ENCODE measurements at places on chromosomes 7 and 10. TPM values are rescaled to one million over a fixed set of nuclear protein-coding genes. Genes with fewer than 3 reads are reported as not detected.
A peak's percentile ranks its signal among the peaks of the same experiment; 100 is the strongest.

Gene SGCE
- total RNA-seq = 23.1 TPM

Gene ABCF2
- 49.4 TPM for total RNA-seq

DNA sequence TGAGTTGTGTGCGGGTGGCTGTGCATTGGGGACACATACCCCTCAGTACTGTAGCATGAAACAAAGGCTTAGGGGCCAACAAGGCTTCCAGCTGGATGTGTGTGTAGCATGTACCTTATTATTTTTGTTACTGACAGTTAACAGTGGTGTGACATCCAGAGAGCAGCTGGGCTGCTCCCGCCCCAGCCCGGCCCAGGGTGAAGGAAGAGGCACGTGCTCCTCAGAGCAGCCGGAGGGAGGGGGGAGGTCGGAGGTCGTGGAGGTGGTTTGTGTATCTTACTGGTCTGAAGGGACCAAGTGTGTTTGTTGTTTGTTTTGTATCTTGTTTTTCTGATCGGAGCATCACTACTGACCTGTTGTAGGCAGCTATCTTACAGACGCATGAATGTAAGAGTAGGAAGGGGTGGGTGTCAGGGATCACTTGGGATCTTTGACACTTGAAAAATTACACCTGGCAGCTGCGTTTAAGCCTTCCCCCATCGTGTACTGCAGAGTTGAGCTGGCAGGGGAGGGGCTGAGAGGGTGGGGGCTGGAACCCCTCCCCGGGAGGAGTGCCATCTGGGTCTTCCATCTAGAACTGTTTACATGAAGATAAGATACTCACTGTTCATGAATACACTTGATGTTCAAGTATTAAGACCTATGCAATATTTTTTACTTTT is 1.8 kb downstream of the DDIT4 start:
- H3K27ac ChIP-seq = peak overlapping the region; percentile 83
- H3K4me3 ChIP-seq = peak overlapping the region; percentile 88
- no peak for DNase-seq

DNA sequence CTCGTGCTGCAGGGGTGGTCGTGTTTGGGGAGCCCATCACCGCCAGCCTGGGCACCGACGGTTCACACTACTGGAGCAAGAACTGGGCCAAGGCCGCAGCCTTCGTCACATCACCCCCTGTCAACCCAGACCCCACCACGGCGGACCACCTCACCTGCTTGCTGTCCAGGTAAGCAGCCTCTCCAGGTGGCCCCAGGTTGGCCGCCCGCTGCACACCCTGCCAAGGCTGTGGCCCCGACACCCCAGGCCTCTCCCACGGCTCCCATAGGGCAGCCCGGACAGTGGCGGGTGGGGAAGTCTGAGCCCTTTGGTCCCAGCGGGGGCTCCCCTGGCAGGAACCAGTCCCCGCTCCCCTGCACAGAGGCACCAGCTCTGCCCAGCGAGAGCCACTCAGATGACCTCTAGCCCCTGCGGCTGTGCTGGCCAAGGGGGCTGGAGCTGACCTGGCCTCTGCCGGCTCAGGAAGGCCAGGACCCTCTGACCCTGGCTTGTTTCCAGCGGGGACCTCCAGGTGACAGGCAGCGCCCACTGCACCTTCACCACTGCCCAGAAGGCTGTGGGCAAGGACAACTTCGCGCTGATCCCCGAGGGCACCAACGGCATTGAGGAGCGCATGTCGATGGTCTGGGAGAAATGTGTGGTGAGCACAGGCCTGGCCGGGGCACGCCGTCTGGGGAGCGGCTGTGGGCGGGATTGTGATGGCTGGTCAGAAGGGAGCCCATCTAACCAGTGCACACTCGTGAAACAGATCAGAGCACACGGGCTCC is 13.8 kb downstream of the DPYSL4 start:
- H3K36me3 ChIP-seq = no peaks in the 10 kb centered on the region
- no peak overlapping the region for H3K4me3 ChIP-seq
- no peaks in the 10 kb centered on the region for H3K27me3 ChIP-seq
- no peak for DNase-seq
- no peak overlapping the region for H3K27ac ChIP-seq

DNA sequence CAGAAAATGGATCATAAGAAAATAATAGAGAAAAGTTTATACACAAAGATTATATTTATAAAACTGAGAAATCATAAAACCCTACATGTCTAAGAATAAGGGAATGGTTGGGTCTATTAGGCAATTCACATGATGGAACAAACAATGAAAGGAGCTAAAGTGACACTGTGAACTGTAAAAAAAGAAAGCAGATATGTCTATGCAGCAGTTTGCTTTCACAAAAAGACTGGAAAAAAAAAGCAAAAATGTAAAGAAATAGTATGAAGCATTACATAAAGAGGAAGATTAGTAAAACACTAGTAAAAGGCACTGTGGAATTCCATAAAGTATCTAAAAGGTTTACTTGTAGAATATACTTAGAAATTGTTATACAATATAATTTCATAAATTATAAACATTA is 95.9 kb downstream of the HBP1 start:
- H3K27me3 ChIP-seq = no peaks in the 10 kb centered on the region
- H3K36me3 ChIP-seq = no peaks in the 10 kb centered on the region
- no peaks in the 10 kb centered on the region for H3K4me1 ChIP-seq
- H3K27ac ChIP-seq = no peak overlapping the region
- no peak for DNase-seq
- H3K4me3 ChIP-seq = no peak overlapping the region

Gene HTR5A
- total RNA-seq = not detected

- no peak for DNase-seq
- no peak overlapping the region for H3K4me3 ChIP-seq
- H3K4me1 ChIP-seq = no peaks in the 10 kb centered on the region
- no peaks in the 10 kb centered on the region for H3K36me3 ChIP-seq
- no peak overlapping the region for H3K27ac ChIP-seq
Measured at GRCh38 chr10:120979435-120980278, 128.5 kb downstream of the WDR11 start.

Gene ZNF503
- 1.5 TPM for total RNA-seq

GRCh38 chr10:52440612-52441285 is 126.7 kb downstream of the DKK1 start:
- H3K36me3 ChIP-seq = no peaks in the 10 kb centered on the region
- peaks cover 30% of the 10 kb centered on the region for H3K4me1 ChIP-seq
- no peaks in the 10 kb centered on the region for H3K27me3 ChIP-seq
- no peak overlapping the region for H3K4me3 ChIP-seq

Gene MMP21
- total RNA-seq = not detected

DNA sequence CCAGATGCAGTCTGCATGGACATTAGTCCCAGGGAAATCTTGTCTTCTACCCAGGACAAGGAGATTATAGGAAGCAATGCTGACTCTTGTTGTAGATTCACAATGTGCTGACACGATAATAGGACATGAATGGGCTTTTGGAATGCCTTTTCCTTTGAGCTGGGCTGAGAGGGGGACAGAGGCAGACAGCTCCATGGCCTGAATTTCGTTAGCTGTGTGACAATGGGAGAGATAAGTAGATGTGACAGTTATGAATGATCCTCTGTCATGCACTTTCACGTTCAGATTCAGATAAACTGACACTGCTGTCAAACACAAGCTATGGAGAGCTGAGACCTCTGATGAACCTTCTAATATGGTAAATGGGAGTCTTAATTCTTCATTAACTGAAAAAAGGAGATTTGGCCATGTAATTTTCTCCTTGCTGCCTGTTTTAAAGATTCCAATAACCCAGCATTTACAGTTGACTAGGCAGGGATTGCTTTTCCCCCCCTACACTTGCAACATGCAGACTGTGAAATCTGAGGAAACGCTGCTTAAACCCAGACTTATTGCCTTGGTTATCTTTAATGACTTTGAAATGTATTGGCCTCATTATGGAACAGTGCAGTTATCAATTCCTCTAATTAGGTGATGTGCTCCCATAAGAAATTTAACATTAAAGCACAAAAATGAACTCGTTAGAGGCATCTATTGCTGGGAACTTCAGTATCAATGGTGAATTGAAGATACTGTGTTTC is 669.3 kb downstream of the AUTS2 start:
- H3K27me3 ChIP-seq = 0 out of 2 replicates have a peak, but pooled peaks cover 3% of the 10 kb centered on the region
- H3K4me1 ChIP-seq = no peaks in the 10 kb centered on the region
- no peak for DNase-seq
- H3K36me3 ChIP-seq = no peaks in the 10 kb centered on the region

GRCh38 chr10:123760356-123761037 is 94.3 kb downstream of the GPR26 start:
- H3K36me3 ChIP-seq = no peaks in the 10 kb centered on the region
- no peaks in the 10 kb centered on the region for H3K4me1 ChIP-seq
- H3K27ac ChIP-seq = no peak overlapping the region
- peaks cover 59% of the 10 kb centered on the region for H3K27me3 ChIP-seq
- H3K4me3 ChIP-seq = no peak overlapping the region

- peak within 1 kb of the TSS; percentile 92 for H3K27ac ChIP-seq
- H3K4me1 ChIP-seq = peaks cover 16% of the 10 kb centered on the region
- H3K4me3 ChIP-seq = peak within 1 kb of the TSS; percentile 99
- no peaks in the 10 kb centered on the region for H3K36me3 ChIP-seq
- DNase-seq = peak; percentile 97
- H3K27me3 ChIP-seq = no peaks in the 10 kb centered on the region
Measured at GRCh38 chr7:135662373-135663114, at the start of gene STMP1. Gene STMP1 (plus strand): TSS chr7:135662514.

GRCh38 chr10:130368761-130369560 is 232.8 kb downstream of the GLRX3 start:
- no peaks in the 10 kb centered on the region for H3K27me3 ChIP-seq

DNA sequence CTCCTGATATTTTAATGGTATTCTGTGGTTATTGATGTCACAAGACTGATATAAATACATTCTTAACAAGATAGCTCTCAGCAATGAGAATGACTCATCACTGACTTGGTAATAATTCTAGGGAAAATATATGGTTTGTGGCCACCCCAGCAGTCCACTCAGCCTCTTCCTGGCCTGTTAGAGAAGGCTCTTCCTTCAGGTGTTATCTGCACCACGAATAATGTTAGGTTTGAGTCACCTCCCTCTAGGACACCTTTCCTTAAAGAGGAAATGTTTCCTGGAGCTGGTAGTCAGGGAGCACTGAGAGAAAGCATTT is 163.3 kb downstream of the SVIL start:
- no peaks in the 10 kb centered on the region for H3K27me3 ChIP-seq
- peaks cover 12% of the 10 kb centered on the region for H3K4me1 ChIP-seq
- no peak for DNase-seq
- H3K36me3 ChIP-seq = no peaks in the 10 kb centered on the region
- peak overlapping the region; percentile 48 for H3K27ac ChIP-seq

Gene CWF19L1
- 17.9 TPM for total RNA-seq

Gene GIMAP5
- total RNA-seq = not detected

- H3K4me1 ChIP-seq = no peaks in the 10 kb centered on the region
- no peaks in the 10 kb centered on the region for H3K36me3 ChIP-seq
- no peak overlapping the region for H3K4me3 ChIP-seq
- H3K27ac ChIP-seq = no peak overlapping the region
- H3K27me3 ChIP-seq = no peaks in the 10 kb centered on the region
Measured at GRCh38 chr7:144853542-144853941, 17.7 kb upstream of the TPK1 start.

Gene OR13A1
- 0.15 TPM for total RNA-seq

Gene SMIM30
- 32.1 TPM for total RNA-seq

DNA sequence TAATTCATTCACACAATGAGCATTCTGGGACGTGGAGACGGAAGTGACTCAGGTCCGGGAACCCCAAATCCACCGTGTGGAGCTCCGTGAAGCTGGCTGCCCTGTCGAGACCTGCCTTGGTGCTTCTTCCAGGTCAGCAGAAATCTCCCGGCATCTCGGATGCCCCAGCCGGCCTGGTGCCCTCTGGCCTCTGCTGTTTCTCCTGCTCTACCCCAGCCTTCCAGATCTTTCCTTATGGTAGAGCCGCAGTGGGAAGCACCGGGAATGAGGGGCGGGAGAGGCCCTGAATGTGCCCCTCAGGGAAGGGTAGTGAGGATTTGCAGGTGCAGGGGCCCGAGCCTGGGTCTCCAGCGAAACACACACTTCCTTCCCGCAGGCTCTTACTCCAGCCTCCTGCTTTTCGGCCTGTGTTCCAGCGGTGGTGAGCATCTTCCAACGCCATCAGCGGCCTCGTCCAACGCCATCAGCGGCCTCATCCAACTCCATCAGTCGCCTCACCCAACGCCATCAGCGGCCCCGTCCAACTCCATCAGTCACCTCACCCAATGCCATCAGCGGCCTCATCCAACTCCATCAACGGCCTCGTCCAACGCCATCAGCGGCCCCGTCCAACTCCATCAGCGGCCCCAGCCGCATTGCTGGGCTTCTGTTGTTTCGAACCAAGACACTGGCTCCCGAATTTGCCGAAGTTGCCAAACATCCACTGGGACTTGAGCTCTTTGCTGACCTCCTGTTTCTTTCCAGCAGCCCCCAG is 57.1 kb upstream of the PDGFA start:
- DNase-seq = no peak
- H3K36me3 ChIP-seq = no peaks in the 10 kb centered on the region
- H3K4me1 ChIP-seq = no peaks in the 10 kb centered on the region
- H3K27ac ChIP-seq = no peak overlapping the region

DNA sequence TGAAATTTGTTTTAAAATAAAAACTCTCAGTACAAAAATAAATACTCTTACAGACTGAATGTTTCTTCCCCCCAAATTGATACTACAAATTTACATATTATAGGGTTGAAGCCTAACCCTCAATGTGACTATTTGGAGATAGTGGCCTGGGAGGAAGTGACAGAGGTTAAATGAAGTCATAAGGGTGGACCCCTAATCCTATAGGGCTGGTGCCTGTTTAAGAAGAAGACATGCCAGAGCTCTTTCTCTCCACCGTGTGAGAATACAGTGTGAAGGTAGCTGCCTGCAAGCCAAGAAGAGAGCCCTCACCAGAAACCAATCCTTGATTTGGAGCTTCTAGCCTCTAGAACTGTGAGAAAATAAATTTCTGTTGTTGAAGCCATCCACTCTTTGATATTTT is 67.6 kb downstream of the MCU start:
- H3K27ac ChIP-seq = no peak overlapping the region
- DNase-seq = no peak
- peaks cover 15% of the 10 kb centered on the region for H3K4me1 ChIP-seq
- H3K36me3 ChIP-seq = no peaks in the 10 kb centered on the region

- no peak for DNase-seq
- H3K27me3 ChIP-seq = no peaks in the 10 kb centered on the region
- H3K4me1 ChIP-seq = no peaks in the 10 kb centered on the region
- H3K4me3 ChIP-seq = no peak overlapping the region
- H3K36me3 ChIP-seq = no peaks in the 10 kb centered on the region
Measured at GRCh38 chr7:14424675-14425074, 435.2 kb upstream of the ETV1 start.
